ENCODE measurements at places on chromosomes 11 and 22. TPM values are rescaled to one million over a fixed set of nuclear protein-coding genes. Genes with fewer than 3 reads are reported as not detected.

GRCh38 chr11:69533296-69534165 lies 52.1 kb downstream of the LINC01488 start:
- H3K36me3 ChIP-seq, result no peaks in the 10 kb centered on the region
- H3K27ac ChIP-seq, result no peak overlapping the region
- no peaks in the 10 kb centered on the region for H3K4me1 ChIP-seq
- no peak for DNase-seq

- no peak overlapping the region for H3K27ac ChIP-seq
- H3K27me3 ChIP-seq, result no peaks in the 10 kb centered on the region
- H3K4me3 ChIP-seq, result no peak overlapping the region
- no peaks in the 10 kb centered on the region for H3K36me3 ChIP-seq
These were observed 26.6 kb upstream of the TTC12 start for GRCh38 chr11:113287801-113288200.

GRCh38 chr22:29804985-29805384 lies 33.1 kb downstream of the ASCC2 start:
- no peaks in the 10 kb centered on the region for H3K4me1 ChIP-seq
- no peak overlapping the region for H3K27ac ChIP-seq
- no peak for DNase-seq
- H3K4me3 ChIP-seq, result no peak overlapping the region
- peaks cover 70% of the 10 kb centered on the region for H3K36me3 ChIP-seq
- H3K27me3 ChIP-seq, result no peaks in the 10 kb centered on the region

GRCh38 chr11:35104655-35105054 lies 34.3 kb upstream of the CD44 start:
- no peak overlapping the region for H3K4me3 ChIP-seq
- H3K36me3 ChIP-seq, result peaks cover 4% of the 10 kb centered on the region
- no peak overlapping the region for H3K27ac ChIP-seq
- no peaks in the 10 kb centered on the region for H3K27me3 ChIP-seq
- H3K4me1 ChIP-seq, result no peaks in the 10 kb centered on the region

DNA sequence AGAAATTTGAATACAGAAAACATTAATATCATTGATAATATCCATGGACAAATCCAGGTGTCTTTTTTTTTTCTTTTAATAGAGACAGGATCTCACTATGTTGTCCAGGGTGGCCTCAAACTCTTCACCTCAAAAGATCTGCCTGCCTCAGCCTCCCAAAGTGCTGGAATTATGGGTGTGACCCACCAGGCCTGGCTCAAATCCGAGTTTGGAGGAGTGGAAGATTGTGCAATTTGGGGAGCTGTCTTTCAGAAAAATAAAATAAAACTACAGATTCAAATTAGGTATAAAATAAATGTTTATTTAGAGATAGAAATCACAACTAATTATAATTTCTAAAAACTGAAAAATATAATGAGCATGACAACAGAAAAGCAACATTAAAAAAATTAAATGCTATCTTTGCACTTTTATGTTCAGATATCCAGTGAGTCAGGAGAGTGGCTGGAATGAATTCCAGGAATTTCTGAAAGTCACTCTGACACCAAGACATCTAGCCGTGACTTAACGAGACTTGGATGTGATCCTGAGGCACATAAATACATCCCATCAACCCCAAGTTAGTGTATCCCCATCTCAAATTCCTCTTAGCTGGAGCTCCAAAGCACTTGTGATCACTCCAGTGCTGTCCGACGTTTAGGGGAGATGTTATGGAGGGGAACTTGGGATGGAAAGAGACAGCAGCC lies 128.6 kb upstream of the THY1 start:
- no peak overlapping the region for H3K4me3 ChIP-seq
- H3K36me3 ChIP-seq, result peaks cover 3% of the 10 kb centered on the region
- DNase-seq, result no peak
- no peaks in the 10 kb centered on the region for H3K27me3 ChIP-seq

DNA sequence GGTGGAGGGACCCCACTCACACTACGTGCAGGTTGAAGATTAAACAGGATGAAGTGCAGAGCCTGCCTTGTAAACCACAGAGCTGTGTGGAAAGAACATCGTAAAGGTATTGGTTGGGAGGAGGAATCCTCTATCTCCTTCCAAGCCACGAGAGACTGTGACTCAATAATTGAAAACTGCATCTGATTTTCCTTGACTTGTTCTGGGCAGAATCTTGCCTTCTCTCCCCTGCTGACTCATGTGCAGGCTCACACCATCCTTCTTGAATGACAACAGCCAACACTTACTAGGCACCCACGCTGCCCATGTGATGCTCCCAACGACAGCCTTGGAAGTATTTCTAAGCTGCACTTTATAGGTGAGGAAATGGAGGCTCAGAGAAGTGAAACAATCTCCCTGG lies 563.0 kb downstream of the MIAT start:
- DNase-seq, result no peak
- H3K27me3 ChIP-seq, result no peaks in the 10 kb centered on the region
- no peaks in the 10 kb centered on the region for H3K4me1 ChIP-seq
- H3K36me3 ChIP-seq, result no peaks in the 10 kb centered on the region
- H3K27ac ChIP-seq, result no peak overlapping the region

DNA sequence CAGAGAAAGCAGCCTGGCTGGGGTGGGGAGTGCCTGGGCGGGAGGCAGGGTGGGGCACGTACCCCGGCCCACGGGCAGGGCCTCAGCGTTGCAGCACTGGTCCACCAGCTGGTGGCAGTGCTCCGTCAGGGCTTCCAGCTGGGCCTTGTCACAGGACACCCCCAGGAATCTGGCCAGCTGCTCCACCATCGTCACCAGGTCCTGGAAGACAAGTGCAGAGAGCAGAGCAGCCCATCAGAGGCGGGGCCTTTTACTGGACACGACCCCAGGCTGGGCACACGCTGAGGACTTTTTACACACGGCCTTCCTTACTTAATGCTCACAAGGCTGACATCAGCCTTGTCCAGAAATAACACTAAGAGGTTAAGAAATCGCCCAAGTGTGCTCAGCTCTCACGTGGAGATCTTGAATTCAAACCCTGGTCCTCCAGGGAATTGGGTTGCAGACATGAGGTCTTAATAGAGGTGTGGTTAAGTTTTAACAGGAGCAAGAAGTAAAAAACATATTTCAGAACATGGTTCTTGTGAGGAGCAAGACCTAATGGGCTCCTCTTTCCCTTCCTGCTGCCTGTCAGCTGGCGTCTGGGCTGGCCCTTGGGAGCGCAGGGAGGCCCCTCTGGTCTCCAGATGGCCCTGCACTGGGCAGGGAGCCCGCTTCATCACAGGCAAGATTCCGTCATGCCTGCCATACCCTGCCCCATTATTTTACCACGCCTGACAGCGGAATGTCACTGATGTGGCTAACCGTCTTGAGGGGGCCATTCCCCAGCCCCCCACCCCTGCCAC lies 17.1 kb upstream of the EFCAB6 start:
- peaks cover 42% of the 10 kb centered on the region for H3K36me3 ChIP-seq
- H3K4me3 ChIP-seq, result no peak overlapping the region
- no peaks in the 10 kb centered on the region for H3K27me3 ChIP-seq
- no peaks in the 10 kb centered on the region for H3K4me1 ChIP-seq
- DNase-seq, result peak; percentile 64

GRCh38 chr11:132712466-132712865 lies 819.8 kb downstream of the OPCML start:
- no peak for DNase-seq
- H3K4me1 ChIP-seq, result no peaks in the 10 kb centered on the region
- H3K27me3 ChIP-seq, result no peaks in the 10 kb centered on the region
- H3K27ac ChIP-seq, result no peak overlapping the region
- no peaks in the 10 kb centered on the region for H3K36me3 ChIP-seq

DNA sequence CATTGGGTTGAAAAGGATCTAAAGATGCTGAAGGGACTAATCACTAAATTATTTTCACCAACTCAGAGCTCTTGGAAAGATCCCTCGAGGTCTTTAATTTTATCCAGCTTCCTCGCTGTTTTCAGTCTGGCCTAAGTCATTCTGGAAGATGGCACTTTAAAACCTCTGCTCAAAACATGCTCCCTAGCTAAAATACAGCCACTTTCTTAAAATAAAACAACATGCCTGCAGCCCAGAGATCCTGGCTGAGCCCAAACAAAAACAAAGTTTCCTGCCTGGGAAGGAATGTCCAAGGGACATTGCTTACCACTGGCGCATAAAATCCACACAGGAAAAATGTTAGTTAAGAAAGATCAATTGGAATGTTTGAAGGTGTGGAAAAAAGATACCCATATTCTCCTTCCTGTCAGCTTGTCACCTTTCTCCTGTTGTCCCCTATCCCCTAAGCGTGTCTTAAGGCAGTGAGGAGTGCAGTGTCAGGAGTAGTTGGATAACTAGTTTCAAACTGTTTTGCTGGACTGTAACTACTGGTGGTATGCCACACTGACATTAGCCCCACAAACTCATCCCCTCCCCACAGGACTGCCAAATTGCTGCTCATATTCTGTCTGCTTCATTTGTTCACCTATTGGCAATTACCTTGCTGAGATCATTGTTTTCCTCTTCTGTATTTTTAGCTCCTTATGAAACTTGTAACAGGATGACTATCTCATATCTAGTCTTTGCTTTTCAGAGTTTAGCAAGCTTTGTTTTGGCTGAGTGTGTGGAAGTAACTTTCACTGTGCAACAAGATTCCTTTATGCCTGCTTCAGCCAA lies 108.3 kb upstream of the SESN3 start:
- no peak for DNase-seq
- H3K4me1 ChIP-seq, result peaks cover 8% of the 10 kb centered on the region
- H3K27ac ChIP-seq, result no peak overlapping the region
- H3K27me3 ChIP-seq, result no peaks in the 10 kb centered on the region
- no peaks in the 10 kb centered on the region for H3K36me3 ChIP-seq

DNA sequence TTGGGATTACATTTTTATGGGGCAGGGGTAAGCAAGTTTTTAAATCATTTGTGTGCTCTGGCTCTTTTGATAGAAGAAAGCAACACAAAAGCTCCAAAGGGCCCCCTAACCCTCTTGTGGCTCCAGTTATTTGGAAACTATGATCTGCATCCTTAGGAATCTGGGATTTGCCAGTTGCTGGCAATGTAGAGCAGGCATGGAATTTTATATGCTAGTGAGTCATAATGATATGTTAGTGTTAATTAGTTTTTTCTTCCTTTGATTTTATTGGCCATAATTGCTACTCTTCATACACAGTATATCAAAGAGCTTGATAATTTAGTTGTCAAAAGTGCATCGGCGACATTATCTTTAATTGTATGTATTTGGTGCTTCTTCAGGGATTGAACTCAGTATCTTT lies 10.1 kb downstream of the RAG1 start:
- DNase-seq, result no peak
- no peak overlapping the region for H3K27ac ChIP-seq
- H3K4me1 ChIP-seq, result no peaks in the 10 kb centered on the region
- peaks cover 16% of the 10 kb centered on the region for H3K36me3 ChIP-seq
- H3K27me3 ChIP-seq, result no peaks in the 10 kb centered on the region

DNA sequence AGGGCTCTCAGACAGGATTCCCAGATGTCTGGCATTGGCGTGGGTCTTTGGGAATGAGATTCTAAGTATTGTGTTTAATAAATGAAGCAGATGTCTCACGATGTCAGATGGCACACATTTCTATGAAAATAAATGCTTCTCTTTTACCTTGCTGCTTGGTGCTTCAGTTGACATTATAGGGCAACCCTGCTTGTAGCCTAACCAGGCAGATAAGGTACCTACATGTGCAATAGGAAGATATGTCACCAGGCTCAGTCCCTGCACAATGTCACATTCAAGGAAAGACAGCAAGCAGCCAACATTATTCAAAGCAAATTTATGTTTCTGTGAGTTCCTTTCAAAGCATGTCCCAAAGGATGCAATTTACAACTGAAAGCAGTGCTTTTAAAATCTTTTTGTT lies 43.4 kb upstream of the SYN3 start:
- H3K4me3 ChIP-seq, result no peak overlapping the region
- no peak overlapping the region for H3K27ac ChIP-seq
- no peaks in the 10 kb centered on the region for H3K36me3 ChIP-seq
- no peak for DNase-seq
- H3K27me3 ChIP-seq, result no peaks in the 10 kb centered on the region

GRCh38 chr11:125251956-125252355 lies 87.4 kb downstream of the PKNOX2 start:
- H3K27ac ChIP-seq, result no peak overlapping the region
- H3K4me1 ChIP-seq, result no peaks in the 10 kb centered on the region
- H3K36me3 ChIP-seq, result no peaks in the 10 kb centered on the region
- H3K4me3 ChIP-seq, result no peak overlapping the region
- no peaks in the 10 kb centered on the region for H3K27me3 ChIP-seq

- H3K27me3 ChIP-seq, result no peaks in the 10 kb centered on the region
- DNase-seq, result no peak
- H3K4me1 ChIP-seq, result no peaks in the 10 kb centered on the region
These were observed 47.5 kb upstream of the E2F8 start for GRCh38 chr11:19288256-19288655.

GRCh38 chr11:125532668-125533067 lies 36.6 kb upstream of the FEZ1 start:
- H3K4me3 ChIP-seq, result no peak overlapping the region
- H3K36me3 ChIP-seq, result peaks cover 11% of the 10 kb centered on the region

The SLC6A5 gene
- not detected for total RNA-seq

The MUC5AC gene
- total RNA-seq, result not detected

The FAM118A gene
- total RNA-seq, result 34.3 TPM

The CYP2D6 gene
- total RNA-seq, result 2.3 TPM
